Stimulated activated CD8-positive, alpha-beta memory T cell treated with anti-CD3 and anti-CD28 coated beads, Interleukin-12 subunit alpha, Interleukin-12 subunit beta, amount 100 ng/mL, for 1 hour (primary cell): ENCODE measurements at places on chromosomes 2 and 18.

DNA sequence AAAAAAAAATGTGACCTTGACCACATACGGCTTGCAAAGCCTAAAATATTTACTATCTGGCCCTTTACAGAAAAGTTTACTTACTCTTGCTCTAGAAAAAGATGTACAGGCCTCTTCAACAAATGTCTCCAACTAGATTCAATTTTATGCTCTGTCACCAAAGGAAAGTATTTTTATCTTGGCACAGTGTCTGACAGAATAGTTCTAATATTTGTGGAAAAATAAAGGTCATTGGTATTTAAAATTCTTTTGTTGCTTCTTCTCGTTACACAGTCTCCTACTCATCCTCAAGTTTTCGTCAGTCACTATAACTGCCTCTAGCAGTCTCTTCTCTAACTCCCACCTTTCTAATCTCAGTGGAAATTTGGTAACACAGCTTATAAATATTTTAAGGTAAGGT lies 1.4 kb downstream of the RBKS start:
- DNase-seq = no peak

- DNase-seq = no peak
Measured at GRCh38 chr2:211457325-211457724, 900.9 kb downstream of the CPS1 start.

GRCh38 chr2:54503192-54503591 lies 47.1 kb downstream of the SPTBN1 start:
- DNase-seq = no peak

- DNase-seq = no peak
Measured at GRCh38 chr2:84885111-84885510, 4.2 kb upstream of the TRABD2A start.

DNA sequence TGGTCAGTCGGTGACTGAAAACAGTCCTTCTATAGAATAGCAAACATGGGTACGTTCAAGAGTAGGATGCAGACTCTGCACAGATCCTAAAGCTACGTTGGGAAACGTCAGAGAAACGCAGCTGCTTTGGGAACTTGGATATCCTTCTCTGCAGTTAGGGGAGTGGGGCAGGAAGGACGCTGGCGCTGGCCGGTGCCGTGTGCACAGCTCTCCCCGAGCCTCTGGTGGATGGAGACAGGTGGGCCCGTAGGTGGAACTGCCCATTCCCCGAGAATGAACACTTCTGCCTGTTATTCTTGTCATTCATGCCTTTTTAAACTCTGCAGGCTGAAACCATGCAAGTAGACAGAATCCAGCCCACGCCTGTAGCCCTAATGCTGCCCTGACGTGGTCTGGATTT lies 91.7 kb upstream of the MBOAT2 start:
- no peak for DNase-seq

DNA sequence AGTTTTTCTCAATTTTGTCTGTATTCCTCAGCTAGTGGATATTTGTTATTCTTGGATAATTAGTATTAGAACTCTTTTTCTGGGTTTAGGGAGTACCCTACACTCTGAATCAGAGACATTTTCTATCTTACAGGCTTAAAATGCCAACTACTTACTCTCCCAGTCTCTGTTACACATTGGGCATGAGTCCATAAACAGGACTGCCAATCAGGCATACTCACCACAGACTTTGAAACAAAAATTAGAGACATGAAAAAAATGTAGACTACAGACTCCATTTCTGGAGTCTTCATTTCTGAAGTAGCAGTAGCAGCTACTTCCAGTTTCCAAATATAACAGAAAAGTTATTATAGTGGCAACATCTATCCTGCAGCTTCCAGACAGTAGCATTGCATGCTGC lies 279.7 kb downstream of the MBD5 start:
- no peak for DNase-seq

- DNase-seq = no peak
Measured at GRCh38 chr2:37554155-37554510, 117.3 kb downstream of the CDC42EP3 start.

- no peak for DNase-seq
Measured at GRCh38 chr18:59665057-59666006, 31.9 kb downstream of the CCBE1 start.

GRCh38 chr2:225192869-225193268 lies 150.6 kb upstream of the DOCK10 start:
- no peak for DNase-seq

- DNase-seq = no peak
Measured at GRCh38 chr18:36047521-36047920, 19.8 kb downstream of the RPRD1A start.

DNA sequence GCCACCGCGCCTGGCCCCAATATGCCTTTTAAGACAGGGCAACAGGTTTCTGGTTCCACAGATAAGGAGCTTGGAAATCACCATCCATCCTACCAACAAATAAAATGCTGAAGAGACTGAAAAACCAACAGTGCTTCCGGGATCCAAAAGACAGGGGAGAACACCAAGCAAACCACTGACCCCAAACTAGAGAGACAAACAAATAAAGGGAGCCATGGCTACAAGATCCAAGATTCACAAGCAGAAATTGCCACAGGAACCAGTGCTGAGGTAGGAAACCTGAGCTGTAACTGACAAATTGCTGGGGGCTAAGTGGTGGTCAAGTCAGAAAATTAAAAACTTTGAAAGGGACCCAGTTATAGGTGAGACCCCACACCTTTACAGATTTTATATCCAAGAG lies 76.5 kb downstream of the ROCK2 start:
- DNase-seq = no peak

- DNase-seq = no peak
Measured at GRCh38 chr2:176178038-176178756, 10.3 kb upstream of the HOXD1 start.

GRCh38 chr2:163044114-163044513 lies 205.5 kb upstream of the KCNH7 start:
- no peak for DNase-seq

GRCh38 chr2:75055820-75056675 lies 97.6 kb downstream of the POLE4 start:
- no peak for DNase-seq

- no peak for DNase-seq
Measured at GRCh38 chr2:82182270-82182669, 1877.7 kb upstream of the LRRTM1 start.
